ENCODE measurements at places on chromosomes 2 and 18.
A peak's percentile ranks its signal among the peaks of the same experiment; 100 is the strongest.

DNA sequence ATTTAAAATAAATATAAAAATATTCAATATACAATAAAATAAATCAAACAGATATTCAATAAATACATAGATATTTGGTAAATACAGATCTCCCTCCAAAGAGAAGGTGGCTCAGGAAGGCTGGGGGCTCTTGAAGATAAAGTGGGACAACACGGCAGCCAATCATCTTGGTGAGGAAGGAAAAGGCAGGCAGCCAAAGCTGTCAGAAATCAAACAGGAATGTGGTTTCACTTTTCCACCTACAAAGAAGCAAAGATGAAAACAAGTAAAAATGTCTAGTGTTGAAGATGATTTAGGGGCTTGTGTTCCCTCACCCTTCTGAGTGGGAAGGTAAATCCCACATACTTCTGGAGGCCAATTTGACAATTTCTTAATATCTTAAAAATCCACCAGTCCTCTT is 85.7 kb downstream of the B3GNT2 start:
- no peak for DNase-seq

- DNase-seq = no peak
Observed at GRCh38 chr2:8480915-8481314, 200.9 kb upstream of the ID2 start.

DNA sequence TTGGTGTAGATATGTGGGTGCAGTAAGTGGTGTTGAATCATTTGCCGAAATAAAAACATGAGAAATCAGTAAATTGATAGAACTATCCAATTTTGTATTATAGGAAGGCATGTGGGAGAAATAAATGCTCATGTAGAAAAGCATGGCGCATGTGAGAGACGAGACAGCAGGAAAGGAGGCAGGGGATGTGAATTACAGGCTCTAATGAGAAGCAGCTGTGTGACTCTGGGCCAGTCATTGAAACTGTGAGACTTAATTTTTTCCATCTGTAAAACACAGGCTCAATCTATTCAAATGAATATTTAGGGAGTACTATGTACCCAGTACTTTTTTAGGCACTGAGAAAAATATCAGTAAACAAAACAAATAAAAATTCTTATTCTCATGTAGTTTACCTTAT is 42.6 kb upstream of the MAP3K20 start:
- no peak for DNase-seq

DNA sequence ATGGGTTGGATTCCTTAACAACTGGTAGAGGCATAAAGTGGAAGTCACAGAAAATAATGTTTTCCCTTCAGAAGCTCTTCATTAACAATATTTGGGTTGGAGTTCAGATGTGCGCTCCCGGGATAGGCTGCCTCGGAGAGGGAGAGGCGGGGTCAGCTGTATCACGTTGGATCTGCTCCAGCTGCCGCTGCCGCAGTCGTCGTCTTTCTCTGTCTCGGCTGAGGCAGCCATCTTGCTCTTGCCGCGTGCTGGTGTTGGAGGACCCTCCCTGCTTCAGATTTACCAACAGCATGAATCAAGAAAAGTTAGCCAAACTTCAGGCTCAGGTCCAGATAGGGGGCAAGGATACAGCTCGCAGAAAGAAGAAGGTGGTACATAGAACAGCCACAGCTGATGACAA is 35.1 kb downstream of the TANC1 start:
- no peak for DNase-seq

DNA sequence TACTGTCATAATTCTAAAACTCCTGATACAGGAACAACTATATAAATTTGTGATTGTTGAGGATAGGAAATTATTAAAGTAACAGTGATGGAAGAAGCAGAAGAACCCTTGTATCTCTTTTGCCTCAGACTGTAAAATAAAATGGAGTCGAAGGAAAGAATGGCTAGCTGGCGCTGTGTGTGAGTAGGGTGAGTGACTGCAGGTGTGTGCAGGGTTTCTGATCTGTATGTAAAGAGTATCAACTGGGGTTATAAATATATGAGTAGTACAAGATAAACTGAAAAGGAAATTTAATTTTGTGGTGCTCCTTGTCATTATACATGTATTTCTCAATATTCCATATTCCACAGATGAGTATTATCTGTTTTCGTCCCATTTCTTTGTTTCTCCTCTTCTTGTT is 15.2 kb downstream of the POLI start:
- no peak for DNase-seq

DNA sequence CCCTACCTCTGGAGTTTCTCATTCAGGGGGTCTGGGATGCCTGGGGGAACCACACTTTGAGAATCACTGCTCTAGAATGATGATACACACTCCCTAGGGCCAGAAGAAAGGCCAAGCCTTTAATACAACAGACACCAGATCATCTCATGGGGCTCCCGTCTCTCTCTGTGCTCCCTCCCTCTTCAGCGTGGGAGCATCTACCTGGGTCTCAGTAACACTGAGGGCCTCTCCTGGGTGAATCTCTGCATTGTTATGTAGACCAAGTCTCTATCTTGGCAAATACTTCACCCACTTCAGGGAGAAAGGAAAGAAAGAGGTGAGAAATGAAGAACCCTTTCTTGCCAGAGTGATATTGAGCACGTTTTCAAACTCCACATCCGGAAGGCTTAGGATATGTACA is 146.8 kb upstream of the MSH6 start:
- DNase-seq = no peak

- DNase-seq = no peak
Observed at GRCh38 chr18:78240627-78241252, 738.9 kb upstream of the SALL3 start.

GRCh38 chr2:46351750-46352138 is 54.5 kb downstream of the EPAS1 start:
- peak; percentile 80 for DNase-seq

DNA sequence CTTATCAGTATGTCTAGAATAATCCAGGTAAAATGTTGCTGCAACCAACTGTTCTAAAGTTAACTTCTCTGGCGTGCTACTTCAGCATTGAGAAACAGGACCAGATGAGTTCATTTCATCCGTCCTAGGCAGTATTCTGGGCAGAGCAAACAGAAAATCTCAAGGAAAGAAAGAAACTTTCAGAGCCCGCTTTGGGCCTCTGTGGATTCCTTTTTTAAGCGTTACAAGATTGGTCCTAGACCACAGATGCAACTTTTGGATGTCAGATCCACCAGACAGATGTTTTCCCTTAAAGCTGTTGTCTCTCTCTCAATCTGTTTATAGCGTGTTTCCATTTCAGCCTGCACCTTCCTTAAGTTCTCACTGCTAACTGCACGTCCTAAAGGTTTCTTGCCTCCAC is 75.0 kb downstream of the BCL2 start:
- DNase-seq = no peak

GRCh38 chr2:157442191-157442590 is 1.7 kb downstream of the CYTIP start:
- DNase-seq = no peak

- no peak for DNase-seq
Observed at GRCh38 chr2:223442847-223443246, 159.3 kb downstream of the SCG2 start.

GRCh38 chr2:36672199-36672598 is 24.3 kb upstream of the VIT start:
- no peak for DNase-seq

DNA sequence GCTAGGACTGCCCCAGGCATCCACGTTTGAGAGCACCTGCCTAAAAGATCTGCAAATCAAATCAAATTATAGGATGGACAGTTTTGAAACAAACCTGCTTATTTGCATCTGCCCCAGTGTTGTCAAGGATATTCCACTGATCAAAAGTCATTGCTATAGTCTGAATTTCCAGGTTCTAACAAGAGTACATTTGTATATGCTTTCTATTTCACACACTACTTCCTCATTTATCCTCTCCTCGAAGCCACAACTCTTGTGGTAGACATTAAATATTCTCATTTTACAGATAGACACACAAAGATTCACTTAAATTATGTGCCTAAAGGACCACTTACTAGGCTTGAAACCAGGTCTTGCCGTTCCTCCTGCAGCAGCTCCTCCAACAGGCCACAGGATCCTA is 11.9 kb upstream of the TET3 start:
- DNase-seq = no peak

GRCh38 chr2:26454561-26455001 is 23.3 kb downstream of the OTOF start:
- DNase-seq = no peak

DNA sequence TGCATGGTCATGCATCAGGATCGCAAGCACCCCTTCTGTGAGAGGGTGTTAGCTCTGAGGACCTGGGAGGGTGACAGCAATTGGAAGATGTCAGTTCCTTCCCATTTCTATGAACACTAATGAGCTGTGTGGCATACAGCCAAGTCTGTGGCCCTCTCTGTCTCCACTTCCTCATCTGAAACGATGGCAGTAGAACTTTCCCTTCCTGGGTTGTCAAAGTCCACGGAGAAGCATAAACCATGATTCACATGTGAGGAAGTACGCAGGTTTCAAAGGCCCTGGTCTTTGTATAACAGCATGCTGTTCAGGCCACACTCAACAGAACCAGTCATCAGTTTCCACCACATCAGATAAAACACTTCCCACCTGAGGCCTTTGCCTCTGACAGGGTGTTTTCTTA is 167.4 kb upstream of the RAB6C start:
- DNase-seq = peak; percentile 8

DNA sequence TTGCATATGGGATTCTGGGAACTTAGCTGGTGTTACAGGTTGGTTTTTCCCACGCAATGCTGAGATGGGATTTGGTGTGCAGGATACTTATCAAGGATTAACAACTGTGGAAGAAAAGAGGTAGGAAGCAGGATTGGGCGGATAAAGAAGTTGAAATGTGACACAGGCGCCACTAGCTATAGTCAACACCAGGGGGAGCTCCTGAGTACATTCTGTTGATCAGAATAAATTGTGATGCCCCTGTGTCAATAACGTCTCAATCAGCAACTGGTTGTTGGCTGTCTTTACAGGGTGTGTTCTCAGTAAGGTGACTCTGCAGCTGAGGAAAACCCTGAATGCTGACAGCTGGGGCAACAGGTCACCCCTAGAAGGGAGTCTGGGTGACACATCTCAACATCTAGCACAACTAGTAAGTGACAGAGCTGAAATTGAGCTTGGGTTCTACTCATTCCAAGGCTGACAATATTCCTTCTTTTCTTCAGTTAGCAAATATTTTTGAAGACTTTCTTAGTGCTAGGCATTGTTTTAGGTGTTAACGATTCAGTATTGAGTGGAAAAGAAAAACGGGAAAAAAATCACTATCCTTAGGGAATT is 143.0 kb downstream of the ARL6IP6 start:
- no peak for DNase-seq

DNA sequence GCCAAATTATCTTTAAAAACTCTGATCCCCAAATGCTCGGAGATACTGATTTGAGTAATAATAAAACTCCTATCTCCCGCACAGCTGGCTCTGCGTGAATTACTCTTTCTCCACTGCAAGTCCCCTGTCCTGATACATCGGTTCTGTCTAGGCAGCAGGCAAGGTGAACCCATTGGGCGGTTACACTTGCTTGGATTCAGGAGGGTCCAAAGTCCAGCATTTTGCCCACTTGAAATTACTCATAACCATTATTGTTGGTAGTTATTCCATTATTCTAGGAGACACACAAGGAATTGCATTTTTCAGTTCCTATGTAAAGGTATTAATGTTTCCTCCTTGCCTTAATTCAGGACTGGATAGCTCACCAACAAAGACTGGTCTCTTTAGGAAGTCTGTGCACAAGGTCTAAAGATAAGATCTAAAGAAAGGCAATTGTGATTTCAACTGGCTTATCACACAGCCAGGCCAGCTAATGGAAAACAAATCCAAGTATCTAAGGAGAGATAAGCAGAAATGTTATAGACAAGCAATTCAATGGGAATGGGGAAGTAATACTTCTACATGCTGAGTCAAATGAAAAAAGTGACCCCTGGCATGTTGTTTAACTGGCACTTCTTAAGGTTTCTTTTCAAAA is 23.2 kb upstream of the NPC1 start:
- no peak for DNase-seq

DNA sequence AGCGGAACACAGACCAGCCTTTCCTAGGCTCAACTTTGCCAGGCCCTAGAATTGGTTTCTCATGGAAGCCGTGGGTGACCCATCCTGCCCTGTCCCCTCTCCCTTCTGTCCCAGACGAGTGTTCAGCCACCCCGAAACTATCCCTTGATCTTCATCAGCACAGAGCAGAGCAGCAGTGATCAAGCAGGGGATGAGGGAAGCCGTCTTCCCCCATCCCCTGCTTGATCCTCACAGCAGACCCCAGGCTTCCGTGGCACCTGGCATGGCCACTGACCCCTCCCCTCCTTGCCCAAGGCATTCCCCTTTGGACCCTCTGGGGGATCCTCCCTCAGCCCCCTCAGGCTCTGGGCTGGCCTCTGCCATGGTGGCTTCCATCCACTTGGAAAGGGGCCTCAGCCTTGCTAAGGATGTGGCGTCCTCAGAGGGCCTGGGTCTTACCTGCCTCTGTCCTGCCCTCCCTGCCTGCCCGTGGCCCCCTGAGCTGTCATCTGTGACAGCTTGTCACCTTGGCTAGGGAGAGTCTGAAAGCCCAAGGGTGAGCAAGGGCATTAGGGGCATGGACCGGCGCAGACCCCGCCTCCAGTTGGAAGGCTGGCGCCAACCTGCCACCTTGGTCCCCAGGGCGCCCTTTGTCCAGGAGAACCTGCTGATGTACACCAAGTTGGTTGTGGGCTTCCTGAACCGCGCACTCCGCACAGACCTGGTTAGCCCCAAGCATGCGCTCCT is 10.4 kb upstream of the CCDC74A start:
- no peak for DNase-seq

- DNase-seq = no peak
Observed at GRCh38 chr2:137770166-137770565, 194.1 kb upstream of the HNMT start.

- DNase-seq = no peak
Observed at GRCh38 chr2:11896386-11896785, 150.0 kb downstream of the LPIN1 start.

- no peak for DNase-seq
Observed at GRCh38 chr2:110994250-110994961, 126.3 kb upstream of the BCL2L11 start.

DNA sequence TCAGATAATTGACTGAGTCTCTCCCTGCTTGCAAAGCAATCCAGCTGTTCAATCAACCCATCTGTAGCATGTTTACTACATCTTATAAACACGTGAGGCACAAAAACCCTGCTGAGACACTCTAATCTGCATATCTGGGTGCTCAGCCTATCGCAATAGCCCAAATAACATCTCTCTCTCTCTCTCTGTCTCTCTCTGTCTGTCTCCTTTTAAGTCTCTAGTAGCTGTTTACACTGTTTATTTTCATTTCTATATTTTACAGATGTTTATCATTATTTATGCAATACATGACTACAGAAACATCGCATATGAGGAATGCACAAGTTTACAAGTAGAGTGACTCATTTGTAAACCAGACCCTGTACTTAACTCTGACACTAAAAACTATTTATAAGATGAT is 422.1 kb upstream of the DSEL start:
- DNase-seq = no peak
